ENCODE measurements at places on chromosomes 16 and 17.

DNA sequence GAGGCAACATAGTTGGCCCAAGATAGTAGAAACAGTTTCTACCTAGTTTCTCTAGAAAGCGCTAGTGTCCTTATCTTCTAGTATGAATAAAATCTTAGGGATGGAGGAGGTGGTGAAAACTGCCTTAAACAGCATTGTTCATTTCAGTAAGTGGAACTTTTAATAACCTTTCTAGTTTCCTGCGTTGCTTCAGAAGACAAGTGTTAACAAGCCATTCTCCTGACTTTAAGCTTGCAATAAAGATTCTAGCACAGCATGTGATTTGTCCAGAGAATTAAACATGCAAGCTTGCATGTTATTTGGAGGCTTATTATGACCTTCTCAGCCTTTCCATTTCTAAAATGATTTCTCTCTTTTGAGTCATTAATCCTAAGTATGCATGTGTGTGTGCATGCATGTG lies 72.3 kb downstream of the TANGO6 start:
- DNase-seq, result no peak

GRCh38 chr16:81945665-81946064 lies 65.6 kb downstream of the SDR42E1 start:
- DNase-seq, result no peak

GRCh38 chr16:61148930-61149329 lies 887.3 kb downstream of the CDH8 start:
- no peak for DNase-seq

DNA sequence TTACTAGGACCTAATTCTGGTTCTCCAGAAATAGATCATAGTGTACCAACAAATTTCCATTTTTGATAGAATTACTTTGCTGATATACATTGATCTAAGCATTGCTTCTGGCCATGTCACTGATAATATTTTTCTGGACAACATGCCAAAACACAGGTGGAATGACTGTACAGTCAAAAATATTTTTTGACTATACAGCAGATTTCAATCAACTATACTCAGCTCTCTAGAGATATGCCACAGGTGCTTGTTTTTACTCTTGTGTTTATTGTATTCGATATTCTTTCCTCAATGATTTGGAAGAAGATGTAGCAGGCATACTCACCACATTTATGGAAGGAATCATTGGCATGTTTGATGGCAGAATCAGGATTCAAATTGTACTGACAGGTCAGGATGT lies 21.6 kb upstream of the TOX3 start:
- no peak for DNase-seq

- DNase-seq, result no peak
Observed at GRCh38 chr16:58467905-58468304, 32.0 kb upstream of the NDRG4 start.

GRCh38 chr16:1743376-1744337 lies 27.7 kb downstream of the NME3 start:
- no peak for DNase-seq

DNA sequence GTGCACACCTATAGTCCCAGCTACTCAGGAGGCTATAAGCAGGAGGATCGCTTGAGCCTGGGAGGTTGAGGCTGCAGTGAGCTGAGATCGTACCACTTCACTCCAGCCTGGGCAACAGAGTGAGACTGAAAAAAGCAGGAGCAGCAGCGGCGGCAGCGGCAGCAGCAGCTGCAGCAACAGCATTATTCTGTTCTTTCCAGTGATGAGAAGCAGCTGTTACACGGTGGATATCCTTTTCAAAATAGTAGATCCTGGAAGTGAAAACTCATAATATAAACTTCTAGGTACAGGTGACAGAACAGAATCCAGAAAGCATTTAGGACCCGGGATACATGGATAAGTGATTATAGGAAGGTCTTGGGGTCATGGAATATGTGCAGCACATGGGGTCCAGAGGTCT lies 17.8 kb upstream of the HNF1B start:
- DNase-seq, result no peak

DNA sequence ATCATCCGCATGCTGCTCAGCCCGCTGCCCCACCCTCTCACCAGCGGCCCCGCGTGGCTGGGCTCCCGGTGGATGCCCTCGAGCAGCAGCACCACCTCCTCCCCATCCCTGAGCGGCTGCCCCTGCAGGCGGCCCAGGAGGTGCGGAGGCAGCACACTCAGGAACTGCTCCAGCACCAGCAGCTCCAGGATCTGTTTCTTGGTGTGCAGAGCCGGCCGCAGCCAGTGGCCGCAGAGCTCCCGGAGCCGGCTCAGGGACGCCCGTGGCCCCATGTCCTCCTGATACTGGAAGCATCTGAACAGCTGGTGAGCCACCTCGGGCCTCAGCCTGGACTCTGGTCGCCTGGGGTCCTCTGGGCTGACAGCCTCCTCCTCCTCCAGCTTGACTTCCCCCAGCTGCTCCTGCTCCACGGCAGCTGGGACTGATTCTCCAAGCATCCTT lies 6.6 kb downstream of the ZSCAN10 start:
- no peak for DNase-seq

GRCh38 chr17:80643326-80644099 lies 98.9 kb downstream of the RPTOR start:
- no peak for DNase-seq

GRCh38 chr17:2363851-2364762 lies 26.8 kb downstream of the SGSM2 start:
- DNase-seq, result no peak

DNA sequence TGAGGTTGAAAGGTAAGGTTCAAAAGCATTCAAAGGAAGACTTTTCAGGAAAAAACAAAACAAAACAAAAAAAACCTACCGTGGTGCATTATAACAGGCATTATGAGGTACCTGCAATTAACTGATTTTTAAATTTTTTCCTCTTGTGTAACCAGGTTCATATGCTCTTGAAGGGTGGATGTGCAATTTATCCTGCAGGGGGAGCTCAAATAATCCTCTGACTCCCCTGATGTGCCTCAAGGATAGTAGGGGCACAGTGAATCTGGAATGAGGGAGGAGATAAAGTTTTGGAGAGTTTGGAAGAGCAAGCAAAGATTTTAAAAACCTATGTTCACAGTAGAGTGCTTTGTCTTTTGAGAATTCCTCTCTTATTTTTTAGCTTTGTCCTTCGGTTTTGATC lies 1349.4 kb downstream of the CDH8 start:
- no peak for DNase-seq

DNA sequence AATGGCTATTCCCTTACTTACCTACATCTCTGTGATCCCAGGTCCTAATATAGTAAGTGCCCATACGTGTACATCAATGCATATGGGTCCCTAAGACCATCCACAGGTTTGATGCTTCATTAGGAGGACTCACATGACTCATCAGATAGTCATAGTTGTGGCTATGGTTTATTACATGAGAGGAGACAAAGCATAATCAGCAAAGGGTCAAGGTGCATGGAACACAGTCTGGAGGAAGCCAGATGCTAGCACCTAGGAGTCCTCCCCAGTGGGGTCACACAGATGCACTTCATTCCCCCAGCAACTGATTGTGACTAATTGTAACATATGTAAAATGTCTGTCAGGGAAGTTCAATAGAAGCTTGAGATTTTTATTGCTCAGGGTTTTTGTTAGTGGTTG lies 42.8 kb downstream of the PHKB start:
- no peak for DNase-seq

DNA sequence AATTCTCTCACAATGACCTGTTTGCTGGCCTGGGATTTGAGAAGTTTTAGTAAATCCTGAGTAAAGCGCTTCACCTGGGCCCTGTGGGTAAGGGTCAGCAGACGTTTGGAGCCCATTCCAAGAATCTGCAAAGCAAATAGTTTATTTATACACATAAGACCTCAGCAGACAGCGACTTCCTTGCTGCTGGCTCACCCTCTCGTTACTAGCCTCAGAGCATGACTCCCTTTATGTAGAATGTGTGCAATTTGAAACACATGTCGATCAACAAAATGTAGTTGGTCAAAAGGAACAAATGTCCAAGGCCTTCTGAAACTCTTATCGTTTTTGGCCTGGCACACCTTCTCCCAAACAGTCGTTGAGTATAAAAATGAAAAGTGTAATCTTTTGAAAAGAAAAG lies 31.3 kb downstream of the MARF1 start:
- DNase-seq, result no peak

- no peak for DNase-seq
Observed at GRCh38 chr16:69326172-69326873, 4.1 kb downstream of the PDF start.

- no peak for DNase-seq
Observed at GRCh38 chr16:66717112-66717675, 20.7 kb upstream of the CMTM4 start.

- DNase-seq, result no peak
Observed at GRCh38 chr16:1048442-1049112, 24.0 kb upstream of the SSTR5 start.

DNA sequence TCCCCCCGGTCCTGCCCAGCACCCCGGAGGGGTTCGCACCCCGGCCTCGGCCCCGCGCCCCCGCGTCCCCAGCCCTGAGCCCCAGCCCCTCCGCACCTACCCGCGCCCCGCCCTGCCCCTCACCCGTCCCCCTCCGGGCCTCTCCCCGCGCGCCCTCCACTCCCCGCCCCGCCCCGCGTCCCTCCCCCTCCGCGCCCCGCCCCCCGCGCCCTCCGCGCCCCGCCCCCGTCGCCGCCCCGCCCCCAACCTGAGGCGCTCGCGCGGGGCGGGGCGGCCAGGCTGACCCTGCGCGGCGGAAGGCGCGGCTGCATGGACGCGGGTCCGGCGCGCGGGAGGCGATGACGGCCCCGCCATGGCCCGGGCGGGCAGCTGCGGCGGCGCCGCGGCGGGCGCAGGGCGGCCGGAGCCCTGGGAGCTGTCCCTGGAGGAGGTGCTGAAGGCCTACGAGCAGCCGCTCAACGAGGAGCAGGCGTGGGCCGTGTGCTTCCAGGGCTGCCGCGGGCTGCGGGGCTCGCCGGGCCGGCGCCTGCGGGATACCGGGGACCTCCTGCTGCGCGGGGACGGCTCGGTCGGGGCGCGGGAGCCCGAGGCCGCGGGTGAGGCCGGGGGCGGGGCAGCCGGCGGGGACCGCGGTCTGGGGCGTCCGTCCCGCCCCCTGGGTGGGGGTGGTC lies at the start of gene SPIRE2:
Gene SPIRE2 (plus strand): TSS at position 277 of the 671 bp plus-strand sequence. CDS start 76 bp downstream, at position 353.
- DNase-seq, result no peak

GRCh38 chr17:55533608-55534007 lies 22.4 kb upstream of the SMIM36 start:
- no peak for DNase-seq
